Activated T-helper 2 cell treated with anti-CD3 and anti-CD28 coated beads, Interferon-gamma antibody, Interleukin-2, Interleukin-4, amounts not matched to agents 10 μg/mL and 5 μg/mL and 100 μg/mL, durations not matched to agents 14 hours and 24 hours and 36 hours (primary cell): ENCODE measurements at places on chromosomes 4 and X.
A peak's percentile ranks its signal among the peaks of the same experiment; 100 is the strongest.

GRCh38 chrX:151458824-151459223 is 61.8 kb downstream of the VMA21 start:
- no peaks in the 10 kb centered on the region for H3K27me3 ChIP-seq
- no peak overlapping the region for H3K4me3 ChIP-seq
- no peaks in the 10 kb centered on the region for H3K4me1 ChIP-seq
- H3K36me3 ChIP-seq, result no peaks in the 10 kb centered on the region

GRCh38 chrX:134520860-134521390 is 61.0 kb downstream of the HPRT1 start:
- DNase-seq, result no peak
- H3K27me3 ChIP-seq, result no peaks in the 10 kb centered on the region
- H3K36me3 ChIP-seq, result peaks cover 20% of the 10 kb centered on the region
- no peak overlapping the region for H3K4me3 ChIP-seq
- H3K27ac ChIP-seq, result no peak overlapping the region

GRCh38 chr4:4568806-4569427 is 27.1 kb upstream of the STX18 start:
- H3K36me3 ChIP-seq, result peaks cover 4% of the 10 kb centered on the region
- no peaks in the 10 kb centered on the region for H3K4me1 ChIP-seq
- H3K27ac ChIP-seq, result no peak overlapping the region
- H3K4me3 ChIP-seq, result no peak overlapping the region
- peaks cover 3% of the 10 kb centered on the region for H3K27me3 ChIP-seq
- no peak for DNase-seq

GRCh38 chrX:33725535-33726210 is 406.4 kb downstream of the FAM47A start:
- no peaks in the 10 kb centered on the region for H3K36me3 ChIP-seq
- H3K4me1 ChIP-seq, result no peaks in the 10 kb centered on the region
- no peak overlapping the region for H3K27ac ChIP-seq
- peak overlapping the region; percentile 15 for H3K4me3 ChIP-seq
- H3K27me3 ChIP-seq, result no peaks in the 10 kb centered on the region

DNA sequence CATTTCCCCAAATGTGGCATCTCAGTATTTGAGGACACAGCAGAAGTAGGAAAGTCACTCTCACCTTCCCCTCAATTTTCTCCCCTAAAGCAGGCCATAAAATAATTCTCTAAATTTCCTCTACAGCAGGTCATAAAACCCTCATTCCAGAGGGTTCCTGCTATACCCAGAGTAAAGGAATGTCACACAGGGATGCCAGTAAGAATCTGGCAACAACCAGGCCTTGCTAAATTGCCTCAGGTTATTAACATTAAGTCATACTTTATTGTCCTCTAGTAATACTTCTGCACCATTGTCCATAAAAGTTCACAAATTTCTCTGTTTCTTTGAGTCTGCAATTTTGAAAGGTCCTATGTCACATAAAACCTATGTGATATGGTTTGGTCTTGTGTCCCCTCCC is 685.7 kb upstream of the SLIT2 start:
- no peaks in the 10 kb centered on the region for H3K27me3 ChIP-seq
- H3K27ac ChIP-seq, result no peak overlapping the region
- H3K4me1 ChIP-seq, result no peaks in the 10 kb centered on the region
- no peaks in the 10 kb centered on the region for H3K36me3 ChIP-seq

DNA sequence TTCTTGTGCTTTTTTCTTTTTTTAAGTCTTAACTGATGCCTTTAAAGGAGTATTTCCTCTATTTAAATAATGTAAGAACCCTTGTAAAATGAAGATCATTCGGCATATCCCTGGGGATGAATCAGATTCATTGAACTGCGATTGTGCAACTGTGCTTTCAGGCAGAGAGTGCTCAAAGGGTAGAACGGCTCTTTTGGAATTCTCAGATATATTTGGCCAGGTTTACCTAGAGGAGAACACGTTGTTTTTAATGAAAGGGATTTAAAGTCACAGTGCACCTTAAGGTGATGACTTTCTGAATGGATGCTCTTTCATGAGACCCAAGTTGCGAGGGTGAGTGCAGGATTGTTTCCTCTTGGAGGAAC is 51.6 kb upstream of the ELOVL6 start:
- no peak for DNase-seq
- H3K4me3 ChIP-seq, result no peak overlapping the region
- H3K36me3 ChIP-seq, result no peaks in the 10 kb centered on the region
- H3K27me3 ChIP-seq, result peaks cover 19% of the 10 kb centered on the region
- no peak overlapping the region for H3K27ac ChIP-seq
- no peaks in the 10 kb centered on the region for H3K4me1 ChIP-seq

GRCh38 chr4:66017671-66018070 is 347.4 kb upstream of the EPHA5 start:
- no peaks in the 10 kb centered on the region for H3K27me3 ChIP-seq
- H3K27ac ChIP-seq, result no peak overlapping the region
- no peak for DNase-seq
- no peaks in the 10 kb centered on the region for H3K36me3 ChIP-seq
- H3K4me1 ChIP-seq, result no peaks in the 10 kb centered on the region

DNA sequence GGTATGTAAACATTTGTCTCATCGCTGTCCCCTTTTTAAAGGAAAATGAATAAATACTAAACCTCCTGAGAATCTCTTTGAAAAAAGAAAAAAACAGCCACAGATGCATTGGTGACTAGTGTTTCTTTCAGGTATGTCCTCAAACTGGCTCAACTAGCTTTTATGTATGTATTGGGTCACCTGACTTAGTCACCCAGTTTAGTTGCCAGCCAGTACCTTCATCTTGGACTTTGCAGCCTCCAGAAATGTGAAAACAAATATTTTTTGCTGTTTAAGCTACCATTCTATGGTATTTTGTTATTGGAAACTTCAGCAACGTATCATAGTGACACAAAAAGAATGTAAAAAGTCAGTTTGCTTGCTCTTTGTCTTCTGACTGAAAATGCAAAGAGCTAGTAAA is 1263.5 kb downstream of the FAM133A start:
- H3K4me3 ChIP-seq, result no peak overlapping the region
- DNase-seq, result no peak
- no peaks in the 10 kb centered on the region for H3K36me3 ChIP-seq
- H3K4me1 ChIP-seq, result no peaks in the 10 kb centered on the region
- no peaks in the 10 kb centered on the region for H3K27me3 ChIP-seq

GRCh38 chr4:2937146-2937857 is 25.9 kb downstream of the NOP14 start:
- no peaks in the 10 kb centered on the region for H3K27me3 ChIP-seq
- peaks cover 71% of the 10 kb centered on the region for H3K36me3 ChIP-seq
- H3K4me3 ChIP-seq, result peak overlapping the region; percentile 87

GRCh38 chrX:13005661-13006473 is 31.0 kb downstream of the TMSB4X start:
- peak overlapping the region; percentile 100 for H3K27ac ChIP-seq
- peaks cover 60% of the 10 kb centered on the region for H3K4me1 ChIP-seq
- H3K27me3 ChIP-seq, result no peaks in the 10 kb centered on the region
- no peaks in the 10 kb centered on the region for H3K36me3 ChIP-seq

DNA sequence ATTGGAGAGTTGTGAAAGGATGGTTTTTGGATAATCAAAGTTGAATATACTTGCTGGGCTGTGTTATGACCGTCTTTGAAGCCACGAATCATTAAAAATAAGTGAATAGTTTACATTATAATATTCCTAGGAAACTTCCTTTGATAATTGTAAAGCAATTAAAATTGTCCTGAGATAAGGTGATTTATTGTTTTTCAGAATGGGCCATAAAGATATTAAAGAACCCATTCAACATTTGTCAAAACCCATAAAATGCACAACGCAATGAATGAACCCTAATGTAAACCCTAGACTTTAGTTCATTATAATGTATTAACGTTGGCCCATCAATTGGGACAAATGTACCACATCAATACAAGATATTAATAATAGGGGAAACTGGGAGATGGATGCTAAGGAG is 11.4 kb downstream of the FHL1 start:
- H3K4me1 ChIP-seq, result peaks cover 10% of the 10 kb centered on the region
- no peak overlapping the region for H3K27ac ChIP-seq
- no peaks in the 10 kb centered on the region for H3K36me3 ChIP-seq
- no peak for DNase-seq

GRCh38 chr4:37659696-37660095 is 26.5 kb downstream of the RELL1 start:
- H3K27me3 ChIP-seq, result no peaks in the 10 kb centered on the region
- H3K4me3 ChIP-seq, result no peak overlapping the region
- DNase-seq, result no peak
- H3K36me3 ChIP-seq, result peaks cover 54% of the 10 kb centered on the region
- H3K27ac ChIP-seq, result no peak overlapping the region
- H3K4me1 ChIP-seq, result peaks cover 16% of the 10 kb centered on the region

DNA sequence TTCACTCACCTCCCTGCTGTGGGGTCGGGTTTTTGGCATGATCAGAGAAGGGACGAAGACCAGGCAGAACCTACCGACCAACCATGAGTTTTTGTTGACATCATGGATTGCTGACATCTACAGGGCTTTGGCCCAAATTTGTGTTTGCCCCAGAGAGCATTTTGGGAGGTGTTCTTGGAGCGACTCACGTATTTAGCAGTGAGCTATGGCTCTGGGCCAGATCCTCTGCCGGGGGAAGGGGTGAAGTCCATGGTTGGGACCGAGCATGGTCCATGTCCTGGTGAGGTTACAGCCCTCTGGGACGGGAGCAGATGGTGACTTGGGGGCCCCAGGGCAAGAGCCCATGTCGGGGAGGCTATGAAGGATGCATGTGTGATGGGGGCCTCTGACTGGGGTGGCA is 17.4 kb downstream of the SORCS2 start:
- no peak for DNase-seq
- no peaks in the 10 kb centered on the region for H3K36me3 ChIP-seq
- no peaks in the 10 kb centered on the region for H3K4me1 ChIP-seq
- no peak overlapping the region for H3K27ac ChIP-seq

GRCh38 chr4:85477534-85477933 is 2.6 kb downstream of the ARHGAP24 start:
- no peak for DNase-seq
- H3K27me3 ChIP-seq, result peaks cover 29% of the 10 kb centered on the region
- no peak overlapping the region for H3K4me3 ChIP-seq
- no peak overlapping the region for H3K27ac ChIP-seq
- H3K36me3 ChIP-seq, result no peaks in the 10 kb centered on the region

- no peak overlapping the region for H3K27ac ChIP-seq
- H3K4me1 ChIP-seq, result no peaks in the 10 kb centered on the region
- no peaks in the 10 kb centered on the region for H3K36me3 ChIP-seq
- no peak overlapping the region for H3K4me3 ChIP-seq
- DNase-seq, result no peak
- no peaks in the 10 kb centered on the region for H3K27me3 ChIP-seq
Measured at GRCh38 chr4:52560844-52561280, 98.2 kb downstream of the USP46 start.

- H3K4me1 ChIP-seq, result peaks cover 10% of the 10 kb centered on the region
- no peaks in the 10 kb centered on the region for H3K36me3 ChIP-seq
- no peaks in the 10 kb centered on the region for H3K27me3 ChIP-seq
- no peak for DNase-seq
- no peak overlapping the region for H3K4me3 ChIP-seq
Measured at GRCh38 chr4:177728361-177729152, 286.3 kb upstream of the AGA start.

DNA sequence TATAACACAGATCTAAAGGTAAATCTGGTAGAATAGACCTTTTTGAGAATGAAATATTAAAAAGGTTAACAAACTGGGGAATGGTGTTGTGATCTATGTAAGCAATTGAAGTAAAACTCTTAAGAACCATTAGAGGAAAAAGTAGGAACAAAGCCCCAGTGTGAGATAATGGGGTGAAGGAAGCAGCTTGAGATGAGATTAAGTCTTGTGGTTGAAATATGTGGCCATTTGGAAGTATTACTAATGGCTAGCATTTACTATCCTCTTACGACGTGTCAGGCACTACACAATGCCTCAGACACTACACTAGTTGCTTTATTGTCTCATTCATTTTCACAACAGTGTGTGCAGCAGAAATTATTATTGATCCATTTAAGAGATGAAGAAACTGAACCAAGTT is 25.9 kb upstream of the NDNF start:
- no peak overlapping the region for H3K4me3 ChIP-seq
- no peak overlapping the region for H3K27ac ChIP-seq
- no peak for DNase-seq
- no peaks in the 10 kb centered on the region for H3K4me1 ChIP-seq
- H3K36me3 ChIP-seq, result no peaks in the 10 kb centered on the region
- peaks cover 48% of the 10 kb centered on the region for H3K27me3 ChIP-seq

DNA sequence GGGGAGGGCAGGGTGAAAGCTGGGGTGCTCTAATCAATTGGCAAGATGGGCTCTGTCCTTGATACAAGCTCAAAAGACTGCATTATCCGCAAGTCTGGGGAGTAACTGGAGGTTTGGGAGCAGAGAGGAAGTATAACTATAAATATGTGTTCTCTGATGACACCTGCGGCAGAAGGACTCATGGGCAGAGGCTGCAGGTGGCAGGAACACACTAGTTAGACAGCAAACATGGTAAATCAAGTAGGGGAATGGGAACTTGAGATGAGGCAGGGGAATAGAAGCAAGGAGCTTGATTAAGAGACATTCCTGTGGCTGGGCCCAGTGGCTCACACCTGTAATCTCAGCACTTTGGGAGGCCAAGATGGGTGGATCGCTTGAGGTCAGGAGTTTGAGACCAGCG is 30.3 kb downstream of the SH3KBP1 start:
- H3K4me3 ChIP-seq, result no peak overlapping the region
- DNase-seq, result no peak
- peak overlapping the region; percentile 17 for H3K27ac ChIP-seq
- peaks cover 22% of the 10 kb centered on the region for H3K36me3 ChIP-seq

DNA sequence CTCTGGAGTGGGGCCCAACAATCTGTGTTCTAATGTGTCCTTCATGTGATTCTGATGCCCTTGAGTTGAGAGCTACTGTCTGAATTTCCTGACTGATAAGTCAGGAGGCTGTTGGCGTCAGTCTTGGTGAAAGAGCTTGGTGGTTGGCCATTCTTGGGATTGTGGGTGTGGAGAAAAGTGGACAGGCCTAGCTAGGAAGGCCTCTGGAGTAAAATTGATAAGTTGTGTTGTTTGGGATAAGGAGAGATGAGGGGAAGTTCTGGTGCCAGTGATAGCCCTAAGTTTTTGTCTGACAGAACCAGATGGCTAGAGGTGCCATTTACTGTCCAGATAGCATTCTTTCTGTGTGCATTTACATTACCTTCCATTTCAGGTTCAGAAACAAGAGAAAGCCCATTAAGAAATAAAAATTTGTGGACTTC is 11.7 kb downstream of the NSD2 start:
- peaks cover 50% of the 10 kb centered on the region for H3K36me3 ChIP-seq
- H3K27ac ChIP-seq, result no peak overlapping the region
- no peaks in the 10 kb centered on the region for H3K27me3 ChIP-seq
- DNase-seq, result no peak

- H3K4me3 ChIP-seq, result peak overlapping the region; percentile 5
- peaks cover 41% of the 10 kb centered on the region for H3K4me1 ChIP-seq
Measured at GRCh38 chrX:30659421-30659820, 6.2 kb downstream of the GK start.

- no peak overlapping the region for H3K4me3 ChIP-seq
- H3K4me1 ChIP-seq, result no peaks in the 10 kb centered on the region
- DNase-seq, result no peak
Measured at GRCh38 chrX:19291086-19291485, 52.6 kb upstream of the PDHA1 start.
